Activated CD8-positive, alpha-beta T cell treated with anti-CD3 and anti-CD28 coated beads, Interleukin-2, amount 10 ng/mL, durations not matched to agents 7 days and 5 days (primary cell): ENCODE measurements at places on chromosomes 6 and 20. TPM values are rescaled to one million over a fixed set of nuclear protein-coding genes. Genes with fewer than 3 reads are reported as not detected.

The POM121L2 gene
- total RNA-seq, result not detected

The IMPG1 gene
- total RNA-seq, result not detected

The VSX1 gene
- total RNA-seq, result not detected

The BCAS4 gene
- total RNA-seq, result 32.6 TPM

The TMX4 gene
- total RNA-seq, result 31.6 TPM

The PPARD gene
- total RNA-seq, result 36.3 TPM

The VGLL2 gene
- not detected for total RNA-seq

The CRISP3 gene
- not detected for total RNA-seq

The PI3 gene
- not detected for total RNA-seq
